B cell (primary cell): ENCODE measurements at places on chromosomes 3 and 15.

DNA sequence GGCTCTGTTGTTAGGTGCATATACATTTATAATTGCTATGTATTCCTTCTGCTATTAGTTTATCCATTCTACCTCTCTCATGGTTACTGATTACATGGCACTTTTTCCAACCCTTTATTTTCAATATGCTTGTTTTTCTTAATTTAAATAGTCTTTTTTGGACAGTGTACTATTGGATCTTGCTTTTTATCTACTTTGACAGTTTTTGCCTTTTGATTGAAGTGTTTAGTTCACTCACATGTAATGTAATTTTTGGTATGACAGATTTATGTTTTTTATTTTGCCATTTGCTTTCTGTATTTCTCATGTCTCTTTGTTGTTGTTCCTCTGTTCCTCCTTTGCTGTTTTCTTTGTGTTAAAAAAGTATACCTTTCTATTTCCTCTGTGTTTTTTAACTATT lies 44.5 kb downstream of the TRPC1 start:
- no peak for DNase-seq

DNA sequence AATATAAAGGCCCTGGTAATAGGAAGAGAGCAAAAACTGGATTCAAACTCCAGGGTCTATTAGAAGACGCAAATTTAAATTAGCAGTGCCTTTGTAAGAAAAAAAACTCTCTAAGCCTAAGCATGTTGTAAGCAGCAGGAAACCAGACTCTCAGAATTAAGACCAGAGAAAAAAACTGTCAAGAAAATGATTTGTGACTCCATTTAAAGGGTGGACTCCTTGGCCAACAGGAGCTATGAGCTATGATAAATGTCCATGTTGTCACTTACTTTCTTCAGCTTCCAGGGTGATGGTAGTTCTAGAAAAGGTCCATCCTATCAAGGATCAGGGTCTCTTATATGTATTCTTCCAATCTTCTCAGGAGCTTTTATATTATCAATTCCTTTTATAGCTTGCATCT lies 34.9 kb upstream of the CCDC50 start:
- no peak for DNase-seq

- no peak for DNase-seq
Measured at GRCh38 chr3:30940740-30941139, 46.3 kb upstream of the GADL1 start.

DNA sequence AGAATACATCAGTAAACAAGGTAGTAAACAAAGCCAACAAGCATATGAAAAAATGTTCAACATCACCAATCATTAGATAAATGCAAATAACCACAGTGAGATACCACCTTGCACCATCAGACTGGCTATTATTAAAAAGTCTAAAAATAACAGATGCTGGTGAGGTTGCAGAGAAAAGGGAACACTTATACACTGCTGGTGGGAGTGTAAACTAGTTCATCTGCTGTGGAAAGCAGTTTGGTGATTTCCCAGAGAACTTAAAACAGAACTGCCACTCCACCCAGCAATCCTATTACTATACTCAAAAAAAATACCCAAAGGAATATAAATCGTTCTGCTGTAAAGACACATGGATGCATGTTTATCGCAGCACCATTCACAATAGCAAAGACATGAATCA lies 30.3 kb upstream of the ZBTB38 start:
- no peak for DNase-seq

DNA sequence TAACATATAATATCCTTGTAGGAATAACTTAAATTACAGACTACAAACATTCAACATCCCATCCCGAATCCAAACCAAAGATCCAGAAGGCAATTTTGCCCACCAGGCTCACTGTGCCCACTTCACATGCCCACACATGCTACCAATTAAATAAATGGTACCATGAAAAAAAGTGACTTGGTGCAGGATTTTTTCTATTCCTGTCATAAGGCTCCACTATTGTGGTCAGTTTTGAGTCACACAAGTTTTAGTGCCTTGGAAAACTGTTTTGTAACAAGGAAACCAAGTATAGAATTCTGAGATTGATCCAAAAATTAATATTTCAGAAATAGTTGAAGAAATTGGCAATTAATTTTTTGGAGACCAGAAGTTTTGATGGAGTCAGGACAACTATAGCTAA lies 470.1 kb upstream of the THBS1 start:
- DNase-seq: no peak

DNA sequence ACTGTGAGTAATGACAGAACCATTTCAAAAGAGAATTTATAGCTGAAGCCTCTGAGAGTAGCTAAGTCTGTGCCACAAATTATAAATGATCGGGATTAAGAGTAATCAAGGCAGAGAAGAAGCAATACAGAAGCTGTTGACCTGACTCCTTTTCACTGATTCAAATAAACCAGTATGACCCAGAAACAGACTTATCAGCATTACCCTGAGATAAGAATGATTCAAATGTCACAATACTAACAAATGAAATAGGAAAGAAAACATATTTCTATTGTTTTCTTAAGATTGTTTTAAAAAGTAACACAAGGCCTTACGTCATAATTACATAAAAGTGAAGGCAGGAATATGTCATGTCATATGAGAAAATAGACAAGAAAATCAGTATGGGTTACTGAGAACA lies 1534.6 kb downstream of the SI start:
- DNase-seq: no peak

DNA sequence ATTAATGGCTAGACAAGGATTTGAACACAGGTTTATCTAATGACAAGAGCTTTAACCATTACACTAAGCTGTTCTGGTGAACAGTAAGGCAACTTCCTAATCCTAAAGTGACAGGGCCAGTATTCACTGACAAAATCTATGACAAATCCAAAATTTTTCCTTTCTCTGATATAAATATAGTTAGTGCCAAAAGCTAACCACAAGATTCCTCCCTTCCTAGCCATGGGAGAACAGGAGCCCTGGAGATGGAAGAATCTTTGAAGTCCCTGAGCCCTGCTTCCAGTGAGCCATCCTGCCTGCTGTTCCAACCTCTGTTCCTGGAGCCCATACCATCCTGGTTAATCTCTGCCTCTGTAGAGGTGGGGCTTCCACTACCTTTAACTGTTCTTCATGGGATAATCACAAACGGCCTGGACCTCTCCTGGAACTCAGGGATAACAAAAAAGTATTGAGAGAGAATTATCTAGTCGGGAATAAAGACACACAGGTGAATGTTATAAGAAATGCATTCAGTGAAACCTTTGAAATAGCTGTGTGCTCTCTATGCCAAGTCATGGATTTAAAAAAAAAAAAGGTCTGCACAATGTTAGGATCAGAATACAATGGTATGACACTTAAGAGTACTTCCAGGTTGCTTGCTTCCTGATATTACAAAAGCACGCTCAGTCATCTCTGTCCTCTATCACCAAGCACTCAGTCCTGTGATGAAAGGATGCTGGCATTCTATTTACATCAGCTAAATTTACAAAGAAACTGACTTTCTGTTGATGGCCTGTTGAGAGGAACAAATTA lies 235.8 kb downstream of the SUCLG2 start:
- no peak for DNase-seq

DNA sequence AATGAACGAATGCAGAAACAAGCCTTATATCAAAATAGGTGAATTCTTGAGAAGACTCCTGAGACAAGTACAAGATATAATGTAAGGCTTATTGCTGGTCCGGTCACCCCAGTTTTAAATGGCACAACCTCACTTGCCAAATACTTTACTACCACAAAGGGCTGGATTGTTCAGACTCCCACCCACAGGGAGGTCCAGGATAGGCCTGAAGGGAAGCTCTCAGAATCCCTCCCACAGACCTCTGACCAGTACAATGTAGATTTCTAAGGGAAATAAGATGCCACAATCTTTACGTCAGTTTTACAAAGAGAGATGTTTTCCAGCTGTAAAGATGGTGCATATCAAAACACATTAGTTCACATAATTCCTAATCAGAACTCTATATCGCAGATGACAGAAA lies 577.7 kb upstream of the ADAMTS9 start:
- no peak for DNase-seq

DNA sequence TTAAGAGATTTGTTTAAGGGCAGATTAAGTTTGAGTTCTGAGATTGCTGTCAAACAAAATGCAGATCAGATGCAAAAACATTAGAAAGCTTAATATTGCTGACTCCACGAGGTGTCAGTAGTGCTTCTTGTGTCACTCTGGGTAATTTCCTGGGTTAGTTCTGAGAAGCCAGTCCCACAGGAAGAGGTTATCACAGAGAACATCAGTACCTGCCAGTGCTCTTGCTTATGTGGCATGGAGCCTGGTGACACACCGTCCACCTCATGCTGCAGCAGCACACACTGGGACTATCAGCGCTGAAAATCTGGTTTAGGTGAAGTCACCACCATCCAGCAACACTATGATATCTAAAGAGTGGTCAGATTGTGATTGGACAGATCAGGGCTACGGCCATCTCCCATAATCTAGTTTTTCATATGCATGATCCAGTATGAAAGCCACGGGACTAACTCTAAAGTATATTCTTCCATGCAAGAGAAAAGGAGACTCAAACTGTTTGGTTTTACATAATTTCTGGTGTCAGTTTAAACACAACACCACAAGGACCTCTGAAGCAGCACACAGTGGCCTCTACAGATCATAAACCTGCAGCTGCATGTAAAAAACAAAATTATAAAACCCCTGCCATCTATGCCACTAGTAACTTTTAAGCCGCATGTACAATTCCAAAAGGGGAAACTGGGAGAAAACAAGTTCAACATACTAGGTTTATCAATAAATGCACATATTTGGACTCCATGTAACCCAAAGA lies 36.1 kb upstream of the MYO5C start:
- peak; percentile 67 for DNase-seq

DNA sequence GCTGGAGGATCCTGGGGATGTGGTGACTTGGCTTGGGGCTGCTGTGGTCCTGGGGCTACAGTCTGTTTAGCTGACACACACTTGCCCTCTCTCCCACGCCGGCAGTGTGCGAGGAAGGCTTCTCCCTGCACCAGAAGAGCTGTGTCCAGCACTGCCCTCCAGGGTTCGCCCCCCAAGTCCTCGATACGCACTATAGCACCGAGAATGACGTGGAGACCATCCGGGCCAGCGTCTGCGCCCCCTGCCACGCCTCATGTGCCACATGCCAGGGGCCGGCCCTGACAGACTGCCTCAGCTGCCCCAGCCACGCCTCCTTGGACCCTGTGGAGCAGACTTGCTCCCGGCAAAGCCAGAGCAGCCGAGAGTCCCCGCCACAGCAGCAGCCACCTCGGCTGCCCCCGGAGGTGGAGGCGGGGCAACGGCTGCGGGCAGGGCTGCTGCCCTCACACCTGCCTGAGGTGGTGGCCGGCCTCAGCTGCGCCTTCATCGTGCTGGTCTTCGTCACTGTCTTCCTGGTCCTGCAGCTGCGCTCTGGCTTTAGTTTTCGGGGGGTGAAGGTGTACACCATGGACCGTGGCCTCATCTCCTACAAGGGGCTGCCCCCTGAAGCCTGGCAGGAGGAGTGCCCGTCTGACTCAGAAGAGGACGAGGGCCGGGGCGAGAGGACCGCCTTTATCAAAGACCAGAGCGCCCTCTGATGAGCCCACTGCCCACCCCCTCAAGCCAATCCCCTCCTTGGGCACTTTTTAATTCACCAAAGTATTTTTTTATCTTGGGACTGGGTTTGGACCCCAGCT lies 2.9 kb upstream of the FES start:
- no peak for DNase-seq

GRCh38 chr3:188198001-188198400 lies 44.0 kb downstream of the LPP start:
- DNase-seq: no peak
